GM23338 (cell line): ENCODE measurements at places on chromosomes 16 and 17.
A peak's percentile ranks its signal among the peaks of the same experiment; 100 is the strongest.

DNA sequence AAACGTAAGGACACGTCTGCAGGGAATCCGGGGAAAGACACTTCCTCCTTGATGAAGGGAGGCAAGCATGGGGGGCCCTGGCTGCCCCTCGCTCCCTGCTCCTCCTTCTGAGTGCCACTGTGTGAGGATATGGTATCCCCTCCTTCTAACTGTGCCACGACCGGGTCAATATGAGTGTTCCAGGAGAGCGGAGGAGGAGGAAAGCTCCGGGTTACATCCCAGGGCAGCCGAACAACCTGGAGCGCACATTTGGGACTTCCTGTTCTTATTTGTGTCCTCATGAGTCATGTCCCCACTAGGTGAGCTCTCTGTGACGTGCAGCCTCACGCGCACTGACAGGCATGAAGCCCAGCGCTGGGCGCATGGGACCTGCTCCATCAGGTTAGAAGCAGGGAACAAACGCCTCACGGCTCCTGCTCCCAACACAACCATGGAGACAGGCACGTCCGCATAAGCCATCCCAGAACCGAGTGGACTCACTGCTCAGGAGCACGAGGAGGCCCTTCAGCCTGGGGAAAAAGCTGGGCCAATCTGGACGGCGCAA, 92.9 kb upstream of the DNAH17 start:
- no peak for DNase-seq

DNA sequence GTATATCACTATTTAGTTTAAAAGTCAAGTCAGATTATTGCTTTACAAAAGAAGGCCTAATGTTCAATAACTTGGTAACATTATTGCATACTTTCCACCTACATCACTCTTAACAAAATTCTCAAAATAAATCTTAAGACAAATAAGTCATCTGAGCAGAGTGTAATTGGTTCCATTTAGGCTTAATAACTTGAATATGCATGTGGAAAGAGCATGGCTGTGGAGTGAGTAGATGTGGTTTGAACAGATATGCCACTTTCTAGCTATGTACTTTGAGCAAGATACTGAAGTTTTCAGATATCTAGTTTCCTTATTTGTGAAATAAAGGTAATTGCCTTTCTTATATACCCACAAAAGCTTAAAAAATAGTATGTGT, 6.7 kb upstream of the EVI2A start:
- no peak for DNase-seq

- DNase-seq = peak; percentile 76
Observed at GRCh38 chr17:49494986-49495841, at the start of gene NGFR. Gene NGFR, plus strand, starts transcription at chr17:49495293. Its CDS starts 125 bp downstream, at chr17:49495418.

GRCh38 chr16:84911486-84912216, 91.9 kb downstream of the CRISPLD2 start:
- DNase-seq = no peak

GRCh38 chr16:49592546-49593423, 219.2 kb downstream of the C16orf78 start:
- peak; percentile 85 for DNase-seq

DNA sequence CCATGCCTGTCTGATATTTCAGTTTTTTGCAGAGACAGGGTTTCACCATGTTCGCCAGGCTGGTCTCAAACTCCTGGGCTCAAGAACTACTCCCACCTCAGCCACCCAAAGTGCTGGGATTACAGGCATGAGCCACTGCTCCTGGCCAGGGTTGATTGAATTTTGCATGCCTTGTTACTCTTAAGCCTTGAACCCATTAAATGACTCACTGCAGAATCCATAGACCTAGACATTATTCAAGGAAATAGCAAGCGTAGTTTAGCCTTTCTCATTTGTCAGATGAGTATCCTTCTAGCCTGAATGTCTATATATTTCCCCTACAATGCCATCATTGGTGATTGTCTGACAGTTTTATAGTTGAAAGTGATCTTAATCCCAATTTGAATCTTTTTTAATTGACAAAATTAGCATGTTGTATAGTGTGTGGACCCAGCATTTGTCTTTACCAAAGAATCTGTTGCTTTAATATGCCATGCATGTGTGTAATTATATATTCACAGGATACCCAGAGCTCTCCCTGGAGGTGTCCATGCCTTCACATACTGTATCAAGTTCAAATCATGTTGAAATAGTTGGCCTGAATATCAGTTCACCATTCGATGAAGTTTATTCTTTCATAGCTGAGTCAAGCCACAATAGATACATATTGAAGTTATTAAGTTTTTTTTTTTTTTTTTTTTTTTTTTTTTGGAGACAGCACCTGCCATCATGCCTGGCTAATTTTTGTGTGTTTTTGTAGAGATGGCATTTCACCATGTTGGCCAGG, 321.0 kb downstream of the CPPED1 start:
- no peak for DNase-seq

DNA sequence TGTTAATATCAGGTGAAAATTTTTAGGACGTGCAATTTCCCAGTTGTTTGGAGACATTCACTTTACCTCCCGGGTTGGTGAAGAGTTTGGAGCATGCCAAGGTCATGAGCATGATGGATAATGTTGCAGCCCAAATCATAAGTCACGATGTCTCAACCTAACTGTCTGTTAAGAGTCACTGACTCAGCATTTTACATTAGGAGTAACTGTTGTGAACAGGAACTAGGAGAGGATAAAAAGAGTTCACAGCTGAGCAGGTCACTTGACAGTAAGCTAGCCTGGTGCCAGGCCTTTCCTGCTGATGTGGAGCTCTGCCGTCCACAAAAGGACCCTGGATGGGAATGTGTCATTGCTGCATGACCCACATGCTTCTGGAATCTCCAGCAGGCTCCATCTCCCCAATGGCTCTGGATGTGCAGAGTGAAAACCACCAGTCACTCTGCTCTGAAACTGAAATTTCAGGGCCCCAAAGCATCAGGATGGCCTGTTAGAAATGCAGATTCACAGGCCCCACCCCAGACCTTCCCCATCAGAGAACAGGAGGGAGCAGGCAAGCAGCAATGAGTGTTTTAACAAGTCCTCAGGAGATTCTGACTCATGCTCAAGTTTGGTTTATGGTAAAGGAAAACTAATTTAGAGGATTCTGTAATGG, 371.6 kb upstream of the MAF start:
- DNase-seq = no peak

- DNase-seq = no peak
Observed at GRCh38 chr16:78704416-78704815, 605.0 kb downstream of the WWOX start.
